ENCODE measurements at places on chromosomes 7 and 10.

- no peak for DNase-seq
These were observed 1.8 kb downstream of the ADRA2A start for GRCh38 chr10:111078505-111079185.

GRCh38 chr10:123257904-123258456 lies 103.8 kb downstream of the BUB3 start:
- DNase-seq, result no peak

DNA sequence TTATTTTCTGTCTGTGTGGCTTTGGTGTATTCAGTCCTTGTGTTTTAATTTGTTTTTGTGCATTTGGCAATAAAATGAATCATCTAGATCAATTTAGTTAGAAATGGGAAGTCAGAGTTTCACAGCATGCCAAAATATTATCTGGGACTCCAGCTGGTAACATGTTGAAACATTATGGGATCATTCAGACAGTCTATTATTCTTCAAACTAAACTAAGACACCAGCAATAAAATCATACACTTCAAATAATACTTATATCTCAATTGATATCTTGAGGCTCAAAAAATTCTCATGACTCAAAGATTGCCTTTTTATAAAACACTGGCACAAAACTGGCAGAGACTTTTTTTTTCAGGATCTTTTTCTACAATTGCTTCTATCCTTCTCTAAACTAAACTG lies 5.8 kb upstream of the RP9 start:
- DNase-seq, result no peak

DNA sequence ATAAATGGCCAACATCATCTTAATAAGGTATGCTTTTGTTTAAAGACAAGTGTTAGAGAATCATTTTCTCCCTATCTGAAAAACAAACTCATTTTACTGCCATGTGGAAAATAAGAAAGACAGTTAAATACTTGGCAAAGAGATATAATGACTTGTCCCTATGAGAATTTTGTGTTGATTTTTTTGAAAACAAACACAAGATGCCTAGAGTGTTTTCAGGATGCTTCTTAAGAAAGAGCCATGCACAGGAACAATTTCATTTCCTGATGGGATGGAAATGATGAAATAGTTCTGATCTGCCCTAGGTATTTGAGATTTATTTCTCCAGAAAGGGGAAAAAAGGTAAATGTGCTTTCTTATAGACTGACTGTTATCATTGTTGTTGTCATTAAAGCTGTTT lies 237.5 kb upstream of the GNAI1 start:
- DNase-seq, result no peak

GRCh38 chr7:116799916-116800315 lies 62.5 kb upstream of the CAPZA2 start:
- DNase-seq, result no peak

DNA sequence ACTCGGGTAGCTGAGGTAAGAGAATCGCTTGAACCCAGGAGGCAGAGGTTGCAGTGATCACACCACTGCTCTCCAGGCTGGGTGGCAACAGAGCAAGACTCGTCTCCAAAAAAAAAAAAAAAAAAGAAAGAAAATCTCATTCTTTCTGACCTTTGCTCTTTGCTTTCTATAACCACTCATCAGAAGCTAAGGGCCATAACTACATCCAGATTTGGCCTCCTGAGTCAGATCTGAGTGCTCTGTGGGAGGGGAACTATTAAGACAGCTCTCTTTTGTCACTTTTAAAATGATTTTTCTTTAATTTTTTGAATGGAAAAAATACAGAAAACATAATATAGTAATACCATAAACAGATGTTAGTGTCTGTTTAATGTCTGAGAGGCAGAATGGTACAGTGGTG lies 210.1 kb downstream of the KIAA1217 start:
- DNase-seq, result no peak

DNA sequence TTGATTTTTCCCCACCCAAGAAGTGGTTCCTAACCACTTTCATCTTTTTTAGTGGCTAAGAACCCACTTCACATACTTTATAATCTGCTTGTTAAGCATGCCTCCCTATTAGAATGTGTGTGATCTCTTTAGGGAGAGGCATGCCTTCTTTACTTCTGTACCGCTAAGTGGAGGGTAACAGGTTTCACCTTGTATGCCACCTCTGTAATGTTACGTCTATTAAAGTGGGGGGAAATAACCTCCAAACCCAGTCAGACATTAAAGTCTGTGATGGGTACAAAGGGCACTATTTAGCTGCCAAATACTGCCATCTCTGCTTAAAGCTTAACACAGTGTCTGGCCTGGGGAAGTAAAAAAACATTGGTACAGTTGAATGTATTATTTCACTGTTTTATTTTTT lies 51.9 kb downstream of the EPC1 start:
- DNase-seq, result no peak

- no peak for DNase-seq
These were observed 62.3 kb upstream of the FZD8 start for GRCh38 chr10:35704401-35704800.

- no peak for DNase-seq
These were observed 103.4 kb downstream of the PRTFDC1 start for GRCh38 chr10:24849051-24849450.

DNA sequence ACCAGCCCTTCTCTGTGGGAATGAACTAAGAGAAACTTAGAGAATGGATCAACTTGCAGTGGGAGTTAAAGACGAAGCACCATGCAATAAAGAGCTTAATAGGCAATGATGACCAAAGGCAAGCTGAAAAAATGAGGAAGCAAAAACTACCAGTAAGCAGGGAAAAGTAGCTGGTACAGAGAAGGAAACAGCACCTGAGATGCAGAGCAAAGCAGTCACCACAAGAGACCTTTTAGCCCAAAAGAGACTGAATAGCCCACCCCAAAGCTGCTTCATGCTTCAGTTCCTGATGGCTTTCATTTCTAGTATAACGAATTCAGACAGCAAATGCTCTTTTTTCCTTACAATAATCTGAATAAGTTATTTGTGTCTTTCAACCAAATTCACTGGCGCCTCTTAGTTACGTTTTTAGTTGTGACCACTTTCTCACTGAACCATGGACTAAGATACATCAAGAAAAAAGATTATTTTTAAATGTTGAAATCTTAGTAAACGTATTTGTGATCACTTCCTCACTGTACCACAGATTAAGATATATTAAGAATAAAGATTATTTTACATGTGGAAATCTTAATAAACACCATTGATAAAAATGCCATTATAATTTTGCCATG lies 76.0 kb downstream of the USP6NL start:
- DNase-seq, result no peak
